ENCODE measurements at places on chromosomes 3 and 15.

GRCh38 chr3:94158512-94158911 is 95.7 kb downstream of the NSUN3 start:
- no peak for DNase-seq

- no peak for DNase-seq
These were observed 48.2 kb downstream of the TBL1XR1 start for GRCh38 chr3:177149106-177149505.

- DNase-seq, result no peak
These were observed 40.6 kb upstream of the TRIM59 start for GRCh38 chr3:160490166-160490565.

GRCh38 chr3:155334914-155335723 is 41.6 kb upstream of the STRIT1 start:
- no peak for DNase-seq

GRCh38 chr15:99753066-99753465 is 19.8 kb upstream of the LYSMD4 start:
- DNase-seq, result no peak

GRCh38 chr3:16842272-16843270 is 42.2 kb upstream of the PLCL2 start:
- DNase-seq, result peak; percentile 62

- DNase-seq, result no peak
These were observed 64.2 kb downstream of the FAM227B start for GRCh38 chr15:49556437-49556836.

- no peak for DNase-seq
These were observed 134.7 kb downstream of the TMCC1 start for GRCh38 chr3:129758785-129759320.

- no peak for DNase-seq
These were observed 57.7 kb downstream of the MESD start for GRCh38 chr15:80931721-80932512.

DNA sequence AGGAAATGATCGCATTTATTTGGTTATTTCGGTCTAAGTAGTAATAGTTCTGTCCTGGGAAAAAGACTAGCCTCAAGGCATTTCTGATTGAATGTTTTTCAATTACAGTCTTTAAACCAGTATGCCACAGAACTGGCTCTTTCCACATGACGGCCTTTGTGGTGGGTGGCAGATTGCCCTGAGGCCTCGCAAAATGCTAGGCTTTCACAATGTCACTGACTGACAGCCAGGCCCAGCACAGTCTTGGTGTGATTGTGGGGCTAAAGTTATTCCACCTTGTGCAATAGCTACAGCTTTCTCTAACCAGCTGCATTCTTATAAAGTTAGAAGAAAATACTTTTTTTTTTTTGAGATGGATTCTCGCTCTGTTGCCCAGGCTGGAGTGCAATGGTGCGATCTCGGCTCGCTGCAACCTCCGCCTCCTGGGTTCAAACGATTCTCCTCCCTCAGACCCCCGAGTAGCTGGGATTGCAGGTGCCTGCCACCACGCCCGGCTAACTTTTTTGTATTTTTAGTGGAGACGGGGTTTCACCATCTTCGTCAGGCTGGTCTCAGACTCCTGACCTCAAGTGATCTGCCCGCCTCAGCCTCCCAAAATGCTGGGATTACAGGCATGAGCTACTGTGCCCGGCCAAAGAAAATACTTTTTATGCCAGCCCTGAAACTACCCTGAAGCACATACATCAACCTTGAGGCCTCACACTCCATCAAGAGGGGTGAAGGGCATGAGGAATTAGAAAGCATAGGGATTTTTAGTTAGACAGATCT is 2.5 kb upstream of the ADIPOQ start:
- no peak for DNase-seq

DNA sequence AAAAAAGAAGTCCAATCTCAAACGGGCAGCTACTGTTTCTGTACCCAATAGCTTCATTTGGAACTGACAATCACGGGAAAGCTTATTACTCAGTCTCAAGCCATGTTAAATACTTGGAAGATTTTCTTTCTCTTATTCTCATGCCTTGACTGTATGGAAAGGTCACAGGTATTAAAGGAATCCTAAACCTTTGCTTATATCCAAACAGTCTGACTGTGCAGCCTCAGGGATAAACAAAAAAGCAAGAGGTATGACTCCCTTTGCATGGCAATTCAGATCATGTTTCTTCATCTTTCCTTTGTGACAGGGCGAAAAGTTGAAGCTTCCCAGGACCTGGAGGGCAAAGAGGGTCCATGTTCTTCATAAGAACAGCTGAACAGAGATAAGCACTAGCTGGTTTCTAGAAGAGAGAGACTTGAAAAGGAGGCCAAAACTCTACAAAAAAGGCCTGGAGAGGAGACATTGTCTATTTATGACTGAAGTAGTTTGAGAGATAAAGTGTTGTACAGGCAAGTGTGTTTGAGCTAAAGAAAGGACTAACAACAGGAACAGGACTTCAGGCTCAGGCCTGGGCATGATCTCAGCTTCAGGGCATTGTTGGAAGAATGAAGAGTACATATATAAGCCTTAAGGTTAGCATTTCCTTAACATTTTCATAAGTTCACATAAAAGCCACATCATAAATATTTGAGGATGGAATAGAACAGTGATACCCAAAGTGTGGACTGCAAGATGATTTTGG is 231.0 kb upstream of the THRB start:
- no peak for DNase-seq

DNA sequence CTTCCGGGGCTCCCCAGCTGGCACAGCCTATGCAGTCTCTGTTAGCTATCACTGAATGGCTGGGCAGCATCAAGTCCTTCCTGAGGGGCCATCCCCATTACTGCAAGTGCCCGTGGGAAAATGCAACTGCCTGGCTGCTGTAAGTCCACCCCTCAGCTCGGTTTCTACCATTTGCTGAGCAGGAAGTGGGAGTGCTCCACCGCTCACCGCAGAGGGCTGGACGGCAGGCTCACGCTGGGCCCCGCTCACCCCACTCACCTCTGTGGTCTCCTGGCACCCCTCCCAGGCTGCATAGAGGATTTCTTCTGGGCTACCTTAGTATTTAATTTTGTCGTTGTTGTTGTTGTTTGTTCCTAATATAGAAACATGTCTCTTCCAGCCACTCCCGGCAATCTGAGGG is 270.2 kb downstream of the PLCL2 start:
- no peak for DNase-seq

DNA sequence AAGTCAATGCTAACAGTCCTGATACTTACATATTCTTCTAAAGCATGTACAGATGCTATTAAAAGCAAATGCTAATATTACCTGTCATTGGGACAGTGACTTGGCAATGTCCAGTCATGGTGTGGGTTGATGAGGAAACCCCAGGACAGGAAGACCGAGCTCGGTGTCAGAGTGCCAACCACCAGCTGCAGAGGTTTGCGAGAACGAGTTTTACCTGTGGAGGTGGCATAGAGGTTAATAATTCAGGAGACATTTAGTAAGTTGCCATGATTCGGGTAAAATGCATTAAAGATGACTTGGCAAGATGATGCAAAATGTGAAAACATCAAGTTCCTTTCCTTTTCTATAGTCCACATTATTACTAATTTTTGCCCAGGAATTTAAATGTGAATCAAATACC is 94.5 kb downstream of the ABI3BP start:
- DNase-seq, result no peak

DNA sequence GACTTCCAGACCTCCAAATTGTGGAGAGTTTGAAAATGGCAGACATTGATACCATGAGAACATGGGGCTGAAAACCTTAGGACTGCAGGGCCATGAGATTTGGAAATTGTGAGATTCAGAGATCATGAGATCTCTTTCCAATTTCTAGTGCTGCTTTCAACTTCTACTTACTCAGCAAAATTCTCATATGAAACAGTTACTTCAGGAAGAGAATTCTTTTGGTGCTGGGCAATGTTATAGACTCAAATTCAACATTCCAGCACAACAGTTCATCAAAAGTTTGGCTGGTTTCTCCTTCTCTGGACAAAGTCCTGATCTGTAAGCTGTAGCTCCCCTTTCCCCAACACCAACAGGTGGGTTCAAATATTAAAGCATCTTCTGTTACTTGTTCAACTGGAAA is 506.9 kb upstream of the NECTIN3 start:
- no peak for DNase-seq

DNA sequence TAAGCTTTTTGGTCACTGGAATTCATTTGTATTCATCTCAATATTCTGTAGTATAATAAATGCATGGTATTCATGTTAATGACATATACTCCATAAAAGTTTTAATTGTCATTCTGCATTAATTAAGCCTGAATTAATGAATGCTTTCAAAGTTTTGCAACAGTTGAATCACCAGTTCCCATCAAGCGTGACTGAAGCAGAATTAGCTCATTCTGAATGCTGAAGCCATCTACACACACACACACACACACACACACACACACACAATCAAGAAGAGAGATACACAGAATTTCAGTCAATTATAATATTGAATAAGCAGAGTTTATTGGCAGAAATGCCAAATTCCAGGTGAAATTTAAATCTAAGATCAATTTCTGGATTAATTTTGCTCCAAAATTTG is 252.1 kb upstream of the KCNMB2 start:
- DNase-seq, result no peak

DNA sequence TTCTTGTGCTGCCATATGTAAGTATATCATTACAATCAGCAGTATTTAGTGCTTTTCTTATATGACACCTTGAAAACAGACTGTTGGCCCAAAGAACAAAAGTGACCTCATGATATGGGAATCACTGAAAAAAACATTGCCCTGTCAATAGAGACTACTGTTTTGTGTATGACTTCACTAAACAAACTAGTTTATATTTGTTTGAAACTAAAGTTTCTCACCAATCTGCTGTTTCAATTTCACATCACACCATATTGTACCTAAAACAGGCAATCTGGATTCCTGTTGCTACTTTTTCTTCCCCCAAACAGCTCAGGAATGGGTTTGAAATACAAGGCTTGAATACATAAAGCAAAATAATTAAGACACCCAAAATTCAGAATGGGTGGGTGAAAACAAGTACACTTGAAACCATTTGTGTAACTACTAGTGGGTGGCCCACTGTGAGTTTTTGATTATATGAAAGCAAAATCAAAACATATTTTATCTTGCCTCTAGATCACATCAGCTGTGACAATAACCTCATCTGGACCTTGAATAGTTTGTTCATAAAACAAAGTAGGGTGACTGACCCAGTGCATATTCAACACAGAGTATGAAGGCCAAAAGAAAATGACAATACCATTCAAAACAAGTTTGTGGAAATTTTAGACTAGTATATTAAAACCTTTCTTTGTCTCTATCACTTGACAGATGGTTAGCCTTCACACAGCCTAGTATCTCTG is 5.9 kb downstream of the ZBTB20 start:
- DNase-seq, result no peak

GRCh38 chr3:71308836-71309235 is 274.7 kb downstream of the FOXP1 start:
- no peak for DNase-seq

GRCh38 chr3:133468251-133468721 is 68.4 kb downstream of the BFSP2 start:
- no peak for DNase-seq

DNA sequence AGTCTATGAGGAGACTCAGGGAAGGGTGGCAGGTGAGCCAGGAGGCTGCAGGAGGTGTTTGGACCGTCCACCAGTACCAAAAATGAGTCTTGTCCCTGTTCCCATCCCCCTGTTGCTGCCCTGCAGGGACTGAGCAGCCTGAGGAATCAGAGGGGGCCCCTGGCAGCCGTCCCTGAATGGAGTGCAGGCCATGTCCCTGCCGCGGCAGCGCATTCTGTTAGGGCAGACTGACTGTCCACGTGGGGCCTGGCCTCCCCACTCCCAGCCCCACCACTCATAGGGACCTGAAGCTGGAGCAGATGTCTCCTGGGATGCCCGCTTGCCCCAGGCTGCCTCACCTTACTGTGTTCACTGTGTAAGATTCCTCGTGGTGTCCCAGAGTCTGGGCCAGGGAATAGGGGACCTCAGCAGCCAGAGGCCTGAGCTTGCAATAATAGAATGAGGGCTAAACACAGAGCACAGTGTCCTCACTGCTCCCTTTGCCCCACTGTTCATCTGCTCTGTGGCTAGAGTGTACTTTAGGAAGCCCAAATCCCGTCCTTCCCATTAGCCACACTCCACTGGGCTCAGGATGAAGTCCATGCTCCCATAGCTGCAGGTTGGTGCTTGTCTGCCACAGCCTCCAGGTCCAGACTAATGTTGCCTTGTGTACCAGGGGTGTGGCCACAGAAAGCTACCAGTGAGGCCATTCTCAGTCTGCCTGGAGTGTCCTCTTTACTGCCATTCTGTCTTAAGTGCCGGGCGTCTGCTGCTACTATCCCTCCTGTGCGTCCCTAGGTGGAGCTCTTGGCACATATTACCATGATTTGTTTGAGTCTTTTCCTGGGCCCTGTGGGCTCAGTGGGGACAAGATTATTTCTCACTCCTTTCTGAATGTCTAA is 63.2 kb downstream of the HCN4 start:
- DNase-seq, result no peak

DNA sequence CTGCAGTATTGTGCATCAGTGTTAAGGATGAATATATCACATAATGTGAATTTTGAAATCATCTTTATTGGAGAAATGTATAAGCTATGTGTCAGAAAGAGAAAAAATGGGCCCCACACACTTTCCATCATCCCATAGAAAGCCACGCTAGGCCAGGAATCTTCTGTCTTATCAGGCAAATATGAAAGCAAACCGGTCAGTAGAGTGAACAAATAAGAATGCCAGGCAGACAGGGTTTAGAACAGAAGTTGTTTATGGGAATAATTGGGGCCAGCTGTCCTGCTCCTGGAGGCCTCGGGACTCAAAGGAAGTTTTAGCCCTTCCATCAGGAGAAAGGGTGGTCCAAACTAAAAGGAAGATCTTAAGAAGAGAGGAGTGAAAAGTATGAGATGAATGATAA is 39.5 kb downstream of the ZNF280D start:
- DNase-seq, result no peak

DNA sequence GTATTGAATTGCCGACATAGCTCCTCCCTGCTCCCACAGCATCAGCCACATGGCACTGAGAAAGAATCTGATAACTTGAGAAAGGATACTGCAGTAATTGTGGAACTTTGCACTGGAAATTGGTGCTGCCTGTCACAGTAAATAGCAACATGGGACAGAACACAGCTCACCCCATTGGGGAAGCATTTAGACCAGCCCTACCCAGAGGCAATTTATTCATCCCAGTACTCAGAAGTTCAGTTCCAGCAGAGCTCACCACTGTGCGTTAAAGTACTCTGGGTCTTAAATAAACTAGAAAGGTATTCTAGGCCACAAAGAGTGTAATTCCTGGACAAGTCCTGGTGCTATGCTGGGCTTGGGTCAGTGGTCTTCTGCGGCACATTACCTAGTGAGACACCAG is 347.1 kb downstream of the PYDC2 start:
- DNase-seq, result no peak

DNA sequence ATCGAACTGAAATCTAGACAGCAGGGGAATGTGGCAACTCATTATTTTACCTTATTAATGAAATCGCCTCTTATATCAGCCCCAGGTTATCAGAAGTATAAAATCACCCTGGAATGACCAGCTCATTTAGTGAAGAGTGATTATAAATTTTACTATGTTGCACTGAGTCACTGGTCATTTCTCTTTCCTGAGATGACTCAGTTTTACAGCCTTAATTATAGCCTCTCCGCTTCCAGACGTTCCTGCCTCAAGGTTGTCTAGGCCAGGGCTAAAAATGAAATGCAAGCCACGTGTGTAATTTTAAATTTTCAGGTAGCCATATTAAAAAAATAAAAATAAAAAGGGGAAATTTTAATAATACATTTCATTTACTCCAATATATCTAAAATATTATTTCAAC is 33.3 kb downstream of the DET1 start:
- no peak for DNase-seq

- DNase-seq, result no peak
These were observed 11.9 kb downstream of the CISH start for GRCh38 chr3:50599716-50600118.

GRCh38 chr3:196740481-196741248 is 1.0 kb downstream of the PAK2 start:
- DNase-seq, result peak; percentile 9

Measured in effector CD4-positive, alpha-beta T cell (primary cell).